ENCODE measurements at places on chromosomes 2 and 18.

DNA sequence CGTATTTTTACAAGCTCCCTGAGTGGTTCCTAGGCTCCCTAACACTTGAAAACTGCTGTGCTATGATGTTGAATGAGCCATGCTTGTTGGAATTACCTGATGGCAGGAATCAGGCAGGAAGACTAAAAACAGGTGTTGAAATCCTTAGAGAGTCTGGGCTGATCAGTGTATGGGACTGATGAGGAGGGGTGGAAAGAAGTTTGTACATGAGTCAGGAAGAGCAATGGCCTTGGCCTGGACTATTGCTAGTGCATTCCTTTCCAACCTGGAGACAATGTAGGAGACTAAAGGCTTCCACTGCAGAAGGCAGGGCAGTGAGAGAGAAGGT lies 25.0 kb upstream of the TMBIM1 start:
- DNase-seq, result no peak

DNA sequence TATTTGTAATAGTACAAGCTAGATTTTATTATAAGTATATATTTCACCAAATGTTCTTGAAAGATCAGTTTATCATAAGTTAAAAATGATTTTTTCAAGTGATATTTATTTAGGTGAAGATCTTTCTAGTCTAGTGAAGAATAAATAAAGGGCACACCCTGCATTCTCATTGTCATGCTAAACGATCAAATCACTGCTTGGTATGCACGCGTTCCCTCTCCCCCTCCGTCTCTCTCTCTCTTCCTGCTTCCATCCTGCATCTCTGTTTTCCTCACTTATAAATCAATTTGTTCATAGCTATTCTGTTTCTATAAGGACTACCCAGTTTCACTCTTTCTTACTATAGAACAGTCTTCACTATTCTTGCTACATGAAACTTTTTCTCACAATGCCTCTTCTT lies 1067.4 kb downstream of the LRP1B start:
- no peak for DNase-seq

- no peak for DNase-seq
These were observed 140.1 kb downstream of the LNPK start for GRCh38 chr2:175861958-175862357.

DNA sequence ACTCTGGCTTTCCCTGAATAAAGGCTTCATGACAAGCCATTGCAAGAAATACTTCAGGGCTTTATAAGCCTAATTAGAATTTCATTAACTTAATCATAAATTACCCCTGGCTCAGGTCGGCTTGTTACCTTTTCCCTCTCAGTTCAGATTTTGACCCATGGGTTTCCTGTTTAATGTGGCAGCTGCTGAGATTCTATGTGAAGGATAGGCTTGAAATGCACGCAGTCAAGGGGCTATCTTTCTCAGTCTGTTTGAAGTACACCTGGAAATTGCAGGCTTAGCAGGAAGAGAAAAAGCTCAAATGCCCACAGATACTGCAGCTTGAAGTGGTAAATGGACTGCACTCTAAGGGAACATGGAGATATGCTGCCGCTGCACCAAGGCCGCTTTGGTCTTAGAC lies 49.4 kb downstream of the CAVIN2 start:
- no peak for DNase-seq

DNA sequence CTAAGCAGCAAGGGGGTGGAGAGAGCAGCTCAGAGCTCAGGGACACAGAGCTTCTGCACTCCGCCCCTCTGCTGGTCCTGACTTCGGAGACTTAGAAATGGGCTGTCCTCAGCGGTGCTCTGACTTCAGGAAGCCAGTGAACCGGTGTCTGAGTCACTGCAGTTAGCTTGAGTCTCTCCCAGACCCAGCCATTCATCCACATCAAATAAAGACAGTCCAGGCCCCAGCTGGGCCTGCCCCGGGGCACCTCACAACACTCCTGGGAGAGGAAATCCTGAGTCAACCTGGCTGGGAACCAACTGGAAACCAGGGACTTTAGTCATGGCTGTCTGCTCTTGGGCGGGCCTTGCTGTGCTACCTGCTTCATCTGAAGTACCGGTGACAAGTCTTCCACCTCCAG lies 5.4 kb upstream of the ITGB6 start:
- DNase-seq, result peak; percentile 77

DNA sequence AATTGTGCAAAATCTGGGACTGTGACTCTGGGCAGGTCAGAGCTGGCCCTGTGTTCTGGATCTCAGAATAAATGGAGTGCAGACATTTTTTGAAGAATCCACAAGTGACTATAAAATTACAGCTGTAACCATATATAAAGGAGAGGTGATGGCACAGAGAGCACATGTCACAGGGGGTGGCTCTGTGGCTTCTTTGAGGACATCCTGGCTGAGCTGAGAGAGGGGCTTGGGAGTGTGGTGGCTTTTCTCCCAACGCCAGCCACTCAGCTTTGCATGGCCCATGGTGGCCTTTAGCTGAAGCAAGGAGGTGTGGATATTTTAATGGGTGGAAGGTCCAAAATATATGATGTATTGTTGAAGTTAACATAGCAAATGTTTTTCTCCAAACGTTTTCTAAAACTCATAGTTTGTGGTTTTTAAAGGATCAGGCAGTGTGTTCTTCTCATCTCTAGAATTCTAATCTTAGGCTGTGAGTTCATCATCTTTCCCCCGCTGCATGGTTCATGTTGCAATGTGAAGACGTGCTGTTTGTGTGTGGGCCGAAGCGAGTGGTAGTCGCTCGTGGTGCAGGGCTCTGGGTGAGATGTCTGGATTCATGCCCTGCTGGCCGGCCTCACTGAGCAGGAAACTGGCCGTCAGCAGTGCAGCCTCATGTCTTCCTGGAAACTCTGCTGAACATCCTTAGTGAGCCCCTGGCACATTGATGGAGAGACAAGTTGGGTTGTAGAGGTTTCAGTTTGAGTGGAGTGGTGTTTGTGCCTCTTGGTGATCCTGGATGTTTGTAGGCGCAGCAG lies 109.9 kb downstream of the ZNF236 start:
- peak; percentile 92 for DNase-seq

DNA sequence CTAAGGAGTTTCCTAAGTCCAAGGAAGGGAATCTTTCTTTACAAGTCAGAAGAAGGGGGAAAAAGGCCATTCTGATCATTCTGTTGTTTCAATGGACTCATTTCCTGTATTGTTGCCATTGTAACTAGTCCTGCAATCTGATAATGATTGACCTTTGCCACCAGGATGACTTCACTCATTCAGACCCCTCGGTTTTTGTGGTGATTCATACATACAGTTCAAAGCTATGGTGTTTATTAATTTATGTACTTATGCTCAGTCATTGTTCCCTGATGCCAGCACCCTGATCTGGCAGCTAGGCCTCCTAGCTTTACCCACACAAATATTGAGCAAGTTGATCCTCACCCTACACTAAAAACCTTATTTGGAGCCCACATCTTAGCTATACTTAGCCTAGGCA lies 57.6 kb upstream of the ZNF519 start:
- DNase-seq, result no peak

GRCh38 chr2:20365249-20365817 lies 14.7 kb upstream of the PUM2 start:
- no peak for DNase-seq

DNA sequence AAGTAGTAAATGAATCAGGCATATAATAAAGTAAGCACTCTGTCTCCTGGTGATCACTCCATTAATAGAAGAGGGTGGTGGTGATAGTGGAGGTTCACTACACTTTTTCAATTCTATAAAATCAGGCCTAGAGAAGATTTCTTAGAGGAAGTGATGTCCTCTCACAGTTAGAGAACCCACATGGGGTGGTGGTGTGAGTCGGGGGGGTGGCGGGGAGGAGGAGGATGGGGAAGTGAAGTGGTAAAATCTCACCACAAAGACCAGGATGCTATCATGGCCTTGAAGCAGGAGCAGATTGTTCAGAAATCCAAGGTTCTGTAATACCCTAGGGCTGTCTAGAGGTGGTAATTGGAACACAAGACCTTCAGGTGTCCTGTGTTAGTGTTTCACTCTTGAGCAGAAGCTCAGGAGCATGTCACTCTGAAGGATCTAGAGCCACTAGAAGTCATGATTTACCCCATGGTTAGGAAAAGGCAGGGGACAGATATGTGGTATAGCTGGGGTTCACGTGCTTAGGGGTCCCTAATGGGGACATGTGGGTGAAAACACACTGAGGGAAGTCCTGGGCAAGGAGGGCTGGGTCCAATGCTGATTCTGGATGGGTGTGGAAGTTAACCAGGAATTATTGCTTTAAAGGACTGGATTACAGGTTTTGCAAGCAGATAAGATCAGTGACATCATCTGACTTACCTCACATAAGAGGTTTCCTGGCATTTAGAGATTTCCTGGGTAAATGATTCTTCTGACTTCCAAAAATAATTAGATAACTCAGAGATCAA lies 31.0 kb downstream of the RNF125 start:
- DNase-seq, result no peak

- DNase-seq, result no peak
These were observed 288.2 kb upstream of the ST6GAL2 start for GRCh38 chr2:107174171-107174570.

GRCh38 chr2:170030040-170030439 lies 147.9 kb upstream of the MYO3B start:
- no peak for DNase-seq

DNA sequence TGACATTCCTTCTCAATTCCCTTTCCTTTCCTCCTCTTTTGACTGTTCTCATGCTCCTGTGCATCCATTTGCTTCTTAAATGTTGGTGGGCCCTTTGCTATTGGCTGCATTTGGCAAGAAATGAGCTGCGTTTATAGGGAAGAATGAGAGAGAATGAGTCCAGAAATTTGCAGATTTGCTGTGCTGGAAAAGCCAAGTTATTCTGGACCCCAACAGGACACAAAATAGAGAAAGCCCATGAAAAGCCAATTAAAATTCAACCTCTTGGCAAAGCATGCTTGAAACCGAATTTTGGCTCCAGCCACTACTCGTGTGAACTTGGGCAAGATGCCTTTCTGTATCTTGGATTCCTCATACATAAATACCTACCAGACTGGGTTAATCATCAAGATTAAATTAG lies 1.3 kb upstream of the SCLY start:
- DNase-seq, result no peak

GRCh38 chr2:1661891-1662605 lies 82.3 kb downstream of the PXDN start:
- DNase-seq, result peak; percentile 76

- DNase-seq, result no peak
These were observed 780.0 kb downstream of the CNTNAP5 start for GRCh38 chr2:124805060-124805459.

DNA sequence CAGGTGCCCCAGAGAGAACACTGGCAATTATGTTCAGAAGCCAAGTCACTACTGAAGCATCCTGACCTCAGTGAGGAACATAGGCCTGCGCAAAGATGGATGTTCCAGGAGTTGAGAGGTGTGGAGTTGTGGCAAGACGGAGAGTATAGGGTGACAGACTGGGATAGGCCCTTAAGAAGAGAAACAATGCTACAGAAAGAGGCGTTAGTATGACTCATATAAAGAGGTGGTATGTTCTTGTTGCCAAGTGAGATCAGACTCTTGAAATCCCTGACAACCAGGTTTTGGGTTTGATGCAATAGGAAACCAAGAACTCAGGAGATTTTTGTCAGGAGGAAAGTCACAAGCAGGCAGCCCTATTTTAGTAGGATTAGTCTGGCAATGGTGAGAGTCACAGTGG lies 185.6 kb downstream of the RIT2 start:
- no peak for DNase-seq

- no peak for DNase-seq
These were observed 534.2 kb downstream of the SPAG16 start for GRCh38 chr2:213818436-213818835.

DNA sequence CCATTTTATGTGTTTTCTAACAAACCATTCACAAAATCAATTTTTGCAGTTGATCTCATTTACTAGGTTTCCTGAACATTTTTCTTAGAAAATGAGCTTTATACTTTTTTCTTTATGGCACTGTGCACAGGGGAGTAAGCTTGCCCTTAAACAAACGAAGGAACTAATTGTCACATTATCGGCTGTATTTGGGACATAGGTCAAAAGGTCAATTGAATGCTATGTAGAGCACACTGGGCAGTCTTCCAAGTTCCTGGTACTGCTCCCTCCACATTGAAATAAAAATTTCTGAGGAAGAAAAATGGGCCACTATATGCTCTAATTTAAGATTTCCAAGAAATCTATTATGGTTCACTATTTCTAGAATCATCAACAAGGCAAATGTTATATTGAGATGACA lies 93.6 kb upstream of the TMEFF2 start:
- no peak for DNase-seq

DNA sequence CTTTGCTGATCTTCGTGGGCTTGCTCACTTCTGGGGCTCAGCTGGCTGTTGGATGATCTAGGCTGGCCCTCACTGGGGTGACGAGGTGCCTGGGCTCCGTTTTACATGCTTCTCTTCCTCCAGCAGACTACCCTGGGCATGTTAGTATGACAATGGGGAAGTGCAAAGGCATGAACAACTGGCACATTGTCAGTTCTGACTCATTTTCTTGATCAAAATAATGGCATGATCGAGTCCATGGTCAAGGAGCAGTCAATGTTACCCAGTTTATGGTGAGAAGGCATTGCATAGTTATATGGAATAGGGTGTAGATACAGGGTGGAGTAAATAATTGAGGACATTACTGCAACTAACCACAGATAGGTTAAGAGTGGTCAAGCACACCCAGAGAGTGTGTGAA lies 10.0 kb upstream of the UPP2 start:
- DNase-seq, result no peak

GRCh38 chr2:130261970-130262760 lies 63.9 kb upstream of the TUBA3E start:
- DNase-seq, result no peak

GRCh38 chr18:61992285-61992684 lies 99.5 kb upstream of the RNF152 start:
- no peak for DNase-seq

DNA sequence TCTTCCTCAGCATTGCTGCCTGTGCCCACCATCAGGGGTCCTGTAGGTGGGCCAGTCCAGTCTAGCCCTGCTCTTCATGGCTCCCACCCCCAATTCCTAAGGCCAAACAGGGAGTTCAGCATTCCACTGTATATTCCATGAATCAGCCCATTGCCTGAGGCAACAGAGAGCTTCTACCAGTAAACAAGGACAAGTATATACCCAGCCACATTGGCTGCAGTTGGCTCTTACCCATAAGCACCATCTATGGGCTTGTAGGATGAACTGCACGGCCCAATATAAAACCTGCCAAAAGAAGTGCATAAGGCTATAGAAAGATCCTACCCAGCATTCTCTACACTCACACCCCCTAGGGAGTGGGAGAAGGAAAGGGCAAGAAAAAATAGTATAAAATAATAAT lies 95.1 kb upstream of the SALL3 start:
- no peak for DNase-seq

DNA sequence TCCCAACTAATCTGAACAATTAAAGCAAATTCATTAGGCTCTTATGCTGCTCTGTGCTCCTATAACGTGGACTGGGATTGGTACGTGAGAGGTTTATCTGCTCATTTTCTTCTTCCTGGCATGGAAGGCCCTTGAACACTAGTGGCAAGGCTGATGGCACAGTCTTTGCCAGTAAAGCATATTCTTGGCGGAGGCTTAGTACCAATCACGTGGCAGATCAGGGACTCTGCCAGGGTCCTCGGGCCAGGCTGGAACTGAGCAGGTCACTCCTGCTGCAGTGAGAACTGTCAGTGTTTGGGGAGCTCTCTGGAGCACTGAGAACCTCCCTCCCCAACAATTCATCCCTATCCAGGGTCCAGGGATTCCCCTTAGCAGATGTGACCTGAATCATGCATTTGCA lies 3.7 kb upstream of the ALPK2 start:
- DNase-seq, result no peak

GRCh38 chr2:239302083-239302807 lies 98.6 kb downstream of the HDAC4 start:
- DNase-seq, result peak; percentile 71

All from posterior vena cava (tissue), 2 donors.